ENCODE measurements at places on chromosomes 2 and 18.

- DNase-seq = no peak
Measured at GRCh38 chr2:158931572-158931971, 36.9 kb upstream of the TANC1 start.

DNA sequence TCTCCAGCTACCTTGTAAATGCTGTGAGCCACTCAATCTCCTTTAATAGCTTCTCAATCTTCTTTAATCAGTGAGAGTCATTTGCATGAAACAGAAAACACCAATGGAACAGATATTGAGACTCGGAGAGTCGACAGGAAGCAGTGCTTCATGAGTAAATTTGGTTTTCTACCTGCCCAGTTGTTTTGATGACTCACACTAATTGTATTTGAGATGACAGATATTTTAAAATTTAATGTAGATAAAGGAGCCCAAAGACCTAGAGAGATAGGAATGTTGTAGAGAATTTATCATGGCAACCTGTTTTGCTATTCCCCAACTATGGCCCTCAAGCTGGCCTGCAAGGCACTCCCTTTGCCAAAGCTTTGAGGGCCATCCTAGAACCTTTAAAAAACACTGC lies 119.1 kb downstream of the CDC42EP3 start:
- DNase-seq = no peak

DNA sequence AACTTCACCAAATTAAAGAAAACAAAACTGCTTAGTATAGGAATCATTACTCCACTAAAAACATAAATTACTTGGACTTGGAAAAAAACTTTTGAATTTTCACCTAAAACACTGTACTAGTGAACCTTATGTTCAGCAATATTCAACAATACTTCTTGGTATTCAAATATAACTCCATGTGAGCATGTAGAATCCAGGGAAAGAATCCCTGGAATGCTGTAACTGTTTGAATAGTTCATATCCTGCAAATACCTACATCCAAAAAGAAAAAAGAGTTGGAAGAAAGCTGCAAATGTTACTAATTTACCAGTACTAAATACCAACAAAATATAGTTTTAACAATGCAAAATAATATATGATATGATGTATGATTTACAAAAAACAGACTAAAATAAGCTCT lies 65.4 kb downstream of the IKZF2 start:
- no peak for DNase-seq

DNA sequence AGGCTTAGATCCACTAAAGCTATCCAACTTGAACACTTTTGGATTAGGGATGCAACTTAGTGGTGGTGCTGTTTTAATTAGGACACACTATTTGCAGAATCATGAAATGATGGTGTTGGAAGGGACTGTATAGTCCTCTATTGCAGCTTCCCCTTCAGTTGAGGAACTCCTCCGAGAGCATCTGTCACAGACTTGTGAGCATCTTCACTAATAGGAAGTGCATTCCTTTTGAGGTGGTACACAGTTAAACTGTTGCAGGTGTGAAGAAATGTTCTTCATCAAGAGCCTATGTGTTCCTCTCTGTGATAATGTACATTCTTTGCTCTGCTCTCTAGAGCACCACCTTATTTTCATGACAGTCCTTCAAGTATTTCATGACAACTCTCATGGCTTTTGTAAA lies 197.4 kb downstream of the CAMKMT start:
- DNase-seq = no peak

GRCh38 chr18:6752202-6752860 lies 22.8 kb downstream of the ARHGAP28 start:
- DNase-seq = no peak
